ENCODE measurements at places on chromosomes 6 and 20. TPM values are rescaled to one million over a fixed set of nuclear protein-coding genes. Genes with fewer than 3 reads are reported as not detected.

- no peak for DNase-seq
Observed at GRCh38 chr6:17851001-17851719, 136.3 kb downstream of the KIF13A start.

DNA sequence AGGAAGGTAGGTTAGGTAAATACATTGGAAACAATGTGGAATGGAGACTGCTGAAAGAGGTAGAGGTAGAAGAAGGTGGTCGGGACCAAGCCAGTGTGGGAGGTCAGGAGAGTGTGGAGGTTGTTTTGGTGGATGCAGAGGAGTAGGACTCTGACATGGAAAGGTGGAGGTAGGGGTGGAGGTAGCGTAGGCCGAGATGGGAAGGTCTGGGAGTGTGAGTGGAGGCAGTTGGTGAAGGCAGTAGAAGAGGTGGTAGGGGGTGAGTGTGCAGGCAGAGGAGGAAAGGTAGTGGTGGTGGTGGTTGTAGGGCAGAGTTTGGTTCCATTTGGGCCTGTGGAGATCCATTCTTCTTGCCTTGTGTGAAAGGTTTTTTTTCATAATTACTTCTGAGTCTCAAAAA, 599.6 kb upstream of the FLRT3 start:
- DNase-seq = no peak

- peak; percentile 31 for DNase-seq
Observed at GRCh38 chr6:29938746-29939508, 3.4 kb upstream of the HLA-A start.

Gene MEI4
- total RNA-seq = 0.31 TPM

GRCh38 chr6:157563611-157564284, 182.8 kb downstream of the ZDHHC14 start:
- no peak for DNase-seq

All from tongue (tissue), 3 donors.